Activated CD4-positive, CD25-positive, alpha-beta regulatory T cell (primary cell): ENCODE measurements at places on chromosomes 2 and 18.

- DNase-seq: no peak
Observed at GRCh38 chr18:47321815-47322214, 70.4 kb upstream of the SKOR2 start.

DNA sequence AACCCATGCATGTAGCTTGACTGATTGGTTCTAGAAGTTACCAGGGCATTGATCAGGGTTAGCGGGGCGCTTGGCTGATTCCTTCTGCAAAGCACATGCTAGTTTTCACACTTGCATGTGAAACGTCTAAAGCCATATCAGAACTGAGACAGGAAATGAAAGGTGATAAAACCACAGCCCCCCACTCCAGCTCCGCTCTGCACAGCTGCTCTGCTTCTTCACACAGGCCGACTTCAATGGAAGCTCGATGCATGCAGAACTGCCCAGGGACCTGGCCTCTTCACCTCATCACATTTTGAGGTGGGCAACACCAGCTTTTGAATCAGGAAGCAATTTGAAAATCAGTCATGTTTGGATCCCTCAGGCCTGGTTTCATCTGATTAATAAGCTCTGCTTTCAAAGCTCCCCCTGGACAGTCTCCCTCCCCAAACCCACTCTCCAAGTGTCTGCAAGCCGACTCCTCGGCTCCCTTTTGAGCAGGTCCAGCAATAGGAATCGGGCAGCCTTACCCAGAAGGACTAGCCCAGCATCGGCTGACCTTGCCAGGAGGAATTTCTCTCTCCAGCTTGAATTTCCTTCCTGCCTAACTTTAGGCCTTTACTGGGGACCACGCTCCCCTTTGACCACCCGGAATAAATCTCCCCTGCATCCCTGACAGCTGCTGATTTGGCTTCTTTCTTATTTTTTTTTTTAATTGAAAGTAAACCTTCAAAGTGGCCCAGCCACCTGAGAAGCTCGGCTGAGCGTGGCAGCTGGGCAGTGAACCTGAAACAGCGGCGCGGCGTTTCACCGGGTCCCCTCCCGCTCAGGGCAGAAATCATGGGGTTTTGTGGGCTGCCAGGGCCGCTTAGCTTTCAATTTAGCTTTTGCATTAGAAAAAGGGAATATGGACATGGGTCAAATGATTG lies 31.7 kb downstream of the HRH4 start:
- DNase-seq: no peak

- no peak for DNase-seq
Observed at GRCh38 chr2:215660687-215661086, 224.8 kb upstream of the FN1 start.

DNA sequence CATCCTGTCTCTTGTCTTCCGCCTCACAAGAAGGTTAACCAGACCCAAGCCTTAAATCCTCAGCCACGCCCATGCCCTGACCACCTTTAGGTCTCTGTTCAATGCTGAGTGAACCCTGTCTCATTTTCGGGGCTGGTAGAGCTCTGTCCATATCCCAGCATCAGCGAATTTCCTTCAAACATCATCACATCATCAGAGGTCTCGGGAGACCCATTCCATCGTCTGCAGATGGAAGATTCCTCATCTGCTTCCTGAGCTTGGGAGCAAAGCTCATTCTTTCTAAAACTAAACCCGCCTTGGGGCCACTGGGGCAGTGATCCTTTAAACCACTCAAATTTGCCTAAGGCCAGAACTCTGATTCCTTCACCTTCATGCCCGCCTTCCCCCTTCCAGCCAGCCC lies 173.7 kb downstream of the TTC32 start:
- no peak for DNase-seq

DNA sequence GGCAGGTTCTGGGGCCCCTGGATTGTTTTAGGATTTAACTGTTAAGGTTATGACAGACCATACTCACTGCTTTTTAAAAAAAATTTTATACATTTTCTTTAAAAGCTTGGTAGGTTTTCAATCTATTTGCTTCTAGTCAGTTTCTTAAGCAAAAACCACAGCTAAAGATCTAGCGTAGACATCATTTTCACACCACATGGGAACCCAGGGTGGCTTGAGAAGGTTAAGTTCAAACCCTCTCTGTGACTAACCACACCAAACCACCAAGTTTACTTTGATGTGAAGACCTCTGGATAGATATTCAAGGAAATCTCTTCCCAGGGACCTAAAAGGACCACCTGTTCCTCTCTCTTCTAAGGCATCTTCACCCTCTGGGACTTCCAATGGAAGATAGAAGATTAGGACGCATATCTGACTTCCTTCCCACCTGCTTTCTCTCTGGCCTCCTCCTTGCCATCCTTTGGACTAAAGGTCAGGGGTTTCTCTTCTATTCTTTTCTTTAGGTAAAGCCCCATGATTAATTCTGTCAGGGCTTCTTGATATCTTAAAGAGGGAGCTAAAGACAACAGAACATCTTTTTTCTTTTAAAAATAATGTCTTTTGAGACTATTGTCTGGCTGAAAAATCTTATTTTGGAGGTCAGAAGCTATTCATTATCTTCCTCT lies 32.3 kb downstream of the FOSL2 start:
- no peak for DNase-seq

DNA sequence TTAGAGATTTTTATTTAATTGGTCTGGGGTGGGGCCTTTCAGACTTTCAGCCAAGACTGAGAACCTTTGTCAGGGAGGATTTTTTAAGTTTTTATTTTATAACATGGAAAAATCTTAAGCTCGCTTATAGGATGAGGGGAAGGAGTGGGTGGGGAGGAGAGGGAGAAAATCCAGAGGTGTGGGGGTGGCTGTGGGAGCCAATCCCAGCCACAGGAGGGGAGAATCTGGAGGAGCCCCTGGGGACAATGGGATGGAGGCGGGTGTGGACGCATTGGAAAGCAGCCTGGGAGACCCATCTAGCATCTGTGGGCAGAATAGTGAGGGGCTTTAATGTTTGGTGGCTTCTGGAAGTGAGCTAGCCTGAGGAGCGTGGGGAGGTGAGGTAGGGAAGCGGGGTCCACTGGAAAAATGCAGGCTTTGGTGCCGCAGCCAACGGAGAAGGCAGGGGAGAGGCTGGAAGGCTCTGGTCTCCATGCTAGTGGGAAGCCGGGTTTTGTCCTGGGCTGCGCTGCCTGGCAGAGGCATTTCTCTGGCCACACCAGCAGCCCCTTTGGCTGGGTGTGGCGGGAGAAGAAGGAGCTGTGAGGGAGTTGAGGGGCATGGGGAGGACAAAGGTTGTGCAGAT lies 11.5 kb upstream of the INPP5D start:
- no peak for DNase-seq
